Stimulated activated CD8-positive, alpha-beta memory T cell treated with anti-CD3 and anti-CD28 coated beads, Interleukin-15, amount 100 ng/mL, for 48 hours (primary cell): ENCODE measurements at places on chromosomes 13 and 19.
A peak's percentile ranks its signal among the peaks of the same experiment; 100 is the strongest.

DNA sequence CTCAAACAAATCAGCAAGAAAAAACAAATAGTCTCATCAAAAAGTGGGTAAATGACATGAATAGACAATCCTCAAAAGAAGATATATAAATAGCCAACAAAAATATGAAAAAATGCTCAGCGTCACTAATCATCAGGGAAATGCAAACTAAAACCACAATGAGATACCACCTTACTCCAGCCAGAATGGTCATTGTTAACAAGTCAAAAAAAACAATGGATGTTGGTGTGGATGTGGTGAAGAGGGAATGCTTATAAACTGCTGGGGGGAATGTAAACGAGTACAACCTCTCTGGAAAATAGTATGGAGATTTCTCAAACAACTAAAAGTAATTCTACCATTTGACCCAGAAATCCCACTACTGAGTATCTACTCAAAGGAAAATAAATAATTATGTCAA is 239.2 kb upstream of the RFC3 start:
- no peak for DNase-seq

- no peak for DNase-seq
These were observed 101.5 kb downstream of the HS6ST3 start for GRCh38 chr13:96191367-96191766.

DNA sequence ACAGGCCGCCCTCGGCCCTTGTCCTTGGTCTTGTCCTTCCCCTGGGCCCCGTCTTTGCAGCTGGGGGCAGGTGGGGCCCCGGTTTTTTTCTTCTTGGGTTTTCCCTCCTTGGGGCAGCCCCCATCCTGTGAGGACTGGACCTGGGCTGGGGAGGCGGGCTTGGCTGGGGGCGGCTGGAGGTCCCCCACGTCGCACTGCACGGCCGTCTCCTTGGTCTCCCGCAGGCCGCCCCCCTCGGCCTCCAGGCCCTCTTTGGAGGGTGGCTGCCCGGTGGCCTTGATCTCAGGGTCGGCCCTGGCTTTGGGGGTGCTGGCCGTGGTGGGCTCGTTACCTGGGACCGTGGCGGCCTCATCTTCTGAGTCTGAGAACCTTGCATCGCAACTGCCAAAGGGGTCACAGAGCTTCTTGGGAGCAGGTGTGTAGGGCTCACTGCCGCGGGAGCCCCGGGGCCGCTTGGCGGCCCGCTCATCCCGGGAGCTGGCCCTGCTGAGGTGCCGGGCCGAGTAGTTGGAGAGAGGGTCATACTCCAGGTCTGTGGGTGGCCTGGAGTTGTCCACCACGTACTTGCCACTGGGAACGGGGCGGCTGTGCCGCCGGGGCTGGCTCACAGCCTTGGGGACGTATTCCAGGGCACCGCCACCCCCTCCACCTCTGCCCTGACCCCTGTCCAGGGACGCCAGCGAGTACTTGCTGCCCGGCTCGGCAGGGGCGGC is 15.6 kb upstream of the ATP8B3 start:
- no peak for DNase-seq

DNA sequence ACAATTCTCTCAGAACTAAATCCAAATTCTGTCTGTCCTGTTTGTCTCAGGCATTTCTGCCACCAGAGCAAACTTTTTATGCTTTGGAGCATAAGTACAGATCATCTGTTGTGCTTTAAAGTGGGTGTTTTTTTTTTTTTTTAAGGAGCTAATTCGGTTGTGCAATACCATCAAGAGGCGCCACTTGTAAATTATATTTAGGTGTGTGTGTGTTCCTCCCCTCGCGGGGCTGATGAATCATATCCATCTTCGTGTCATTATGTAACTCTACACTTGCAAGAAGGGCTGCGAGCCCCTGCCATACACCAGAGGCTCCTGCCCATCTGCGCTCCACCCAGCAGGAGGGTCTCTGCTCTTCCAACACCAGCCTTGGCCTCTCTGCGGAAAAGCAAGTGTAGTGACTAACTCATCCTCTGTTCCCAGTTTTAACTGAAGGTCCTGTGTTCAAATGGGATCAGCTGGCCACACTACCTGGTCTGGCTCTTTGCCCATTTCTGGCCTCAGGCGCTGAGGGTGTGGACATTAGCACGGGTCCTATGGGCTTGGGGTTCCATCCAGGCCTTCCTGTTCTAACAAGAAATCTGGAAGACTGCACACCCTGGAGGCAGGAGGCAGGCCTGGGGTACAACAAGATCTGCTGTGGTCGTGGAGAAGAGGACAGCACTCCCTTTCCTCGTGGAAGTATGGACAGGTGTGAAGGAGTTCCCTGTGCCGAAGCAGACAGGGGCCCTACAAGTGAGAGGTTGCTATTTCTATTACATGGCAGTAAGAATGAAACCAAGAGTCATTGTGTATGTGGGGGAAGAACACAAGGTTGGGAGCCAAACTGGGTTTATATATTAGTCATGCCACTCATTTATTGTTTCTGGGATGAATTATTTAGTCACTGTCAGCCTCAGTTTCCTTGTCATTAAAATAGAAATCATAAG is 96.1 kb upstream of the MBNL2 start:
- DNase-seq: no peak

GRCh38 chr19:13356686-13357280 is 149.5 kb downstream of the CACNA1A start:
- DNase-seq: no peak

- DNase-seq: peak; percentile 15
These were observed 13.8 kb downstream of the ATP12A start for GRCh38 chr13:24693862-24694471.

DNA sequence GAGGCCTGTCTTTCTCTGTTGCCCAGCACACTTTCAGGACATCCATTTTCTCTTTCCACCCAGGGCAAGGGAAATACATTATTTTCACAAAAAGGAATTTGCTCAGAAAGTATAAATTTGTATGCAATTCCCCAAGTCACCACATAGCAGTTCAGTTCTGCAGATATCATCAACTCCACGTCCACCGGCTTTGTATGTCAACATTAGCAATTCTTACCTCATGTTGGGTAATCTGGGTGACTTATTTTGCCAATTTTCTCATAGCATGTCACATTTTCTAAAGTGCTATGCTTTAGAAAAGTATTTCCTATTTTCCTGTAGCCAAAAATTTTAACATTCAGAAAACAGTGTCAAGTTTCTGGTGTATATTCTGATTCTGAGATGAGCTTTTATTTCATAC is 501.8 kb downstream of the EFNB2 start:
- DNase-seq: no peak

DNA sequence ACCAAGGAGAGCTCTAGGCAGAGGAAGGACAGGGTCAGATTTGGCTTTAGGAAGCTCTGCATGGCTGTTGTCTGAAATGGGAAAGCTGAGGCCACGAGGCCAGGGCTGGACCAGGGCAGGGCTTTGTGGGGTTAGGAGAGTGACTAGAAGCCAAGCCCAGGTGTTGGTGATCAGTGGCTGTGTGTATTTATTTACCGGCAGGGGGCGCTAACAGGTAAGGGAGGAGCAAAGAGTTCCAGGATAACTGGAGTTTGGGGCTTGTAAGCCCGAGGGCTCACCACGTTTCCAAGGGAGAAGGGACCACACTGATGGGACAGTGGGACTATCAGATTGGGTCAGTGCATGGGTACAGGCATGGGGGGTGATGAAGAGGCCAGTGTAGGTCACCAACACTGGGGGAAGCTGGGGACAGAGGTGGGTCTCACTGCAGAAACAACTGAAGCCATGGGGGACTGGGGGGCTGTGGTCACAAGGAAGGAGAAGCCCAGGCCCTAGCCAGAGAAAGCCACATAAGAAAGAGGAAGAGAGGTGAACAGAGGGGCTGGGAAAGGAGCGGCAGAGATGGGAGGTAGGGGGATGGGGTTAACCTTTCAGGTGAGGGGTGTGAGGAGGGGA is 3.9 kb downstream of the TMEM147 start:
- peak; percentile 28 for DNase-seq

DNA sequence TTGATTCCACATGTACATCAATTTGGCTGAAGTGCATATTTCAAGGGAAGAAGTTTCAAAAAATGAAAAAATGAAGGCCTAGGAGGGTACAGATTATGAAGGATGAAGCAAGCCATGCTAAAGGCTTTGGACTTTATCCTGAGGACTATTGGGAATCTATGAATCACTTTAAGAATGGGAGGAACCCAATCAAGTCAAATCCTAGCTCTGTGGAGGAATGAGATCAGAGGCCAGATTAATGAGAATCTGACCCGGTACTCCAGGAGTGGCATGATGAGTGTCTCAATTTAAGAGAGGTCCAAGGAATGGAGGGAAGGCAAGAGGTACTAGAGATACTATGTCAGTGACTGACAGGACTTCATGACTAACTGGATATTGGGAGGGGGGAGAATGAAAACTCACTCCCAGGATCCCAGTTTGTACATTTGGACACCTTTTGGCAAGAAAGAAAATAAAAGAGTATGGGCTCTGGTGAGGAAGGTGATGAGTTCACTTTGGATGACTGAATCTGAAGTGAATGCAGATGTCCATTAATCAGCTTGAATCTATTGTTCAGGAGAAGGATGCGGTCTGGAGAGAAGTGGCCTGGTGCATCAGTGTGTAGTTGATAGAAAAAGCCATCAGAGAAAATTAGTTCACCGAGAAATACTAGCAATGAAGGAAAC is 349.0 kb downstream of the EFNB2 start:
- no peak for DNase-seq

DNA sequence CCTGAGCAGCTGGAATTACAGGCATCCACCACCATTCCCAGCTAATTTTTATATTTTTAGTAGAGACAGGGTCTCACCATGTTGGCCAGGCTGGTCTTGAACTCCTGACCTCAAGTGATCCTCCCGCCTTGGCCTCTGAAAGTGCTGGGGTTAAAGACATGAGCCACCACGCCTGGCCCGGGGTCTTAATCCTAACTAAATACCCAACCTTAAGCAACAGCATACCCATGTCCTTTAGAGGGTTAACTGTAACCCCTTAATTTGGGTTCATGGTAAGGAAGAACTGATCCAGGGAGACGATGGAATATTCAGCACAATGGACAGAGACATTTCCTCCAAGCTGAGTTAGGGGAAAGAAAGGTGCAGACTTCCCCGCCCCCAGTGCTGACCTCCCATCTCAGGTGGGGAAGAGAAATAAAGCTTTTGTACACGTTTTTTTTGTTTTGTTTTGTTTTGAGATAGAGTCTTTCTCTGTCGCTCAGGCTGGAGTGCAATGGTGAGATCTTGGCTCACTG is 8.7 kb upstream of the GALP start:
- DNase-seq: no peak

GRCh38 chr19:55495646-55496349 is 7.6 kb downstream of the SSC5D start:
- DNase-seq: no peak

- DNase-seq: no peak
These were observed 29.8 kb upstream of the RAP2A start for GRCh38 chr13:97403893-97404750.

DNA sequence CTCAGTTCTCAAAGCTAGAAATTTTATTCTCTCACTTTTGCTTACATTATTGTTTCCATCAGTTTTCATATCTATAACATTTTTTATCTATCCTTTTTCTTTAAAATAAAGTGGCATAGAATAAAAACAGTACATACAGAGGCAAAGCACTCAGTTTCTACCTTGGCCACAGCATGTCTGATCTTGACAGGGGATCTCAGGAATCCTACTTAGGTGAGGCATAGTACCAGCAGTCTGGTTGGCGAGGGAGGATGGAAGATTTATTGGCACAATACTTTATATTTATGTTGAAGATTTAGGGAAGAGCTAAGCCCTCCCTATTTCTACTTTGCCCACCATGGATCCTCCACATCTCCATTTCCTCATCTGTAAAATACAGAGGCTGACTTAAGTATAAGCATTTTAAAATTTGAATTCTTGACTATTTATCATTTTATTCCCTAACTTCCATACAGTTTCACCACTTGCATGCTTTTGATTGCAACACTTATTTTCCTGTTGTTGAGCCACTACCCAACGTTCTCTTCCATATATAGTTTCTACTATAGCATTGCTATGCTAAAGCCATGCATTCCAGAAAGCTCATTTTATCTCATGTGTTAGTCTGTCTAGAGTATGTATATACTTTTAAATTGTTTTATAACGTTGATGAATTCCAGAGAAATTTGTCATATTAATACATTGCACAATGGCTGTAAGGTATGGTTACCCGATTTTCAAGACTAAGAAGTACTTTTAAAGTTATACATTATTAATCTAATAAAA is 506.7 kb downstream of the KCTD12 start:
- no peak for DNase-seq

DNA sequence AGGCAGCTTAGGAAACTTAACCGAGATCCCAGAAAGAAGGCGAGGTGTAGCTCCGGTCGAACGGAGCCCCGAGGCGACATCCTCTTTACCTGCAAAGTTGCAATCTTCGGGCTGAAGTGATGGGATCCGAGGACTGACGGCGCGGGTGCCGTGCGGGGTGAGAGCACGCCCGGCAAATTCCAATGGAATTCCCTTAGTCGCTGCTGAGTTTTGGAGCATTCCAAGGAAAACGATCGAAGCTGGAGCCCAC is 141 bp downstream of the TRPC4 start:
- DNase-seq: no peak

GRCh38 chr19:35444735-35445134 is 3.3 kb upstream of the FFAR2 start:
- DNase-seq: no peak

DNA sequence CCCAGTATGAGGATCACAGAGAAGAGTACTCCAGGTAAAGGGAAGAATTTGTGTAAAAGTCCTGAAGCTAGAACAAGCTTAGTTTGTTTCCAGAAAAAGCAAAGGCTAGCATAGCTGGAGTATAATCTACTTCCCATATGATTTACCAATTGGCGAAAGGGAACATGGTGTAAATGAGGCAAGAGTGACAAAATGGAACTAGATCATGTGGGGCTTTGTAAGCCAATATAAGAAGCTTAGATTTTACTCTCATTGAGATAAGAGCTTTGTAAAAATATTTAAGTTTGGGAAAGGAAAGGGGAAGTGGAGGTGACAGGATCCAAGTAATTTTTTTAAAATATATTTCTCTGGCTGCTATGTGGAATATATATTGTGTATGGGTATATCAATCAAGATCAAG is 234.9 kb downstream of the KCTD12 start:
- DNase-seq: no peak

DNA sequence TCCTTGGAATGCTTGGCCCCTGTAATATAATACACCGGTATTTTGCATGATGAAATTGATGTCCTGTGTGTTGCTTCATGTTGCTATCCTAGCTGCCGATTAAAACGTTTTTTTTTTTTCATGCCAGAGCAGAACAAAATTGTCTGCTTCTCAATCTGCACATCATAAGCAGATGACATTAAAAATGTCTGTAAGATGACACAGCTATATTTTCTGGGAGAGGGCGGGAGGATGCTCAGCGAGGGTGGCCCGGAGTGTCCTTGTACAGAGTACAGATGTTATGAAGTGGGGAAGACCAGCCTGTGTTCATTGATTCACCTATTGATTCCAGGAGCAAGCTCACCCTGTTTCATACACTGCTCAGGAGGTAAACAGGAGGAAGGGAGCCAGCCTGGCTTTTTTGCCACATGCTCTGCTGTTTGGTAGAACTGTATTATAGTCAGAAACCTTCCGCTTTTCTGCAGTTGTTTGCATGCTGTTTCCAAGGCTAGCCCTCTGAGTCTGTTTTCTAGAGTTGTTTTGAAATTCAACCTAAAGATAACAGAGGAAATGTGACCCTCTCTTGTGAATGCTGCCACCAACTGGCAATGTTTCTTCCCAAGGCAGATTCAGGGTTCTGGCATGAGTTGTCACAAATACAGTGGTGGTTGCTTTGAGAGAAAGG is 4.7 kb upstream of the IRS2 start:
- no peak for DNase-seq

GRCh38 chr13:52862358-52863206 is 14.1 kb upstream of the PCDH8 start:
- DNase-seq: no peak

GRCh38 chr19:7492142-7492541 is 3.3 kb upstream of the PEX11G start:
- peak; percentile 58 for DNase-seq
